Fibroblast of skin of left biceps (primary cell): ENCODE measurements at places on chromosomes 4 and X.

DNA sequence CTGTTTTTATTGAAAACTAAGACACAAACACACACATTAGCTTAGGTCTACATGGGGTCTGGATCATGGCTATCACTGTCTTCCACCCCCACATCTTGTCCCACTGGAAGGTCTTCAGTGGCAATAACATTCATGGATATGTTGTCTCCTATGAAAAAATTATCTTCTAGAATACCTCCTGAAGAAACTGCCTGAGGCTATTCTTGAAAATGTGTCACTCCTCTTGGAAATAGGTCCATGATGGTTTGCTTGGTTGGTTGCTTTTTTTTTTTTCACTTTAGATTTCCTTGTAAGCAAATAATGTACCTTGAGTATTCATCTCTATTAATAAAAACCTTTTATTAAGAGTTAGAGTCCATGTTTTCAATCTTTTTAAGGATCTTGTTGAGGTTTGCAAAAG lies 195.3 kb upstream of the PDE5A start:
- DNase-seq: no peak

GRCh38 chrX:56797574-56798338 lies 68.7 kb downstream of the NBDY start:
- no peak for DNase-seq

- no peak for DNase-seq
Measured at GRCh38 chr4:37976507-37976906, 16.3 kb downstream of the PTTG2 start.

DNA sequence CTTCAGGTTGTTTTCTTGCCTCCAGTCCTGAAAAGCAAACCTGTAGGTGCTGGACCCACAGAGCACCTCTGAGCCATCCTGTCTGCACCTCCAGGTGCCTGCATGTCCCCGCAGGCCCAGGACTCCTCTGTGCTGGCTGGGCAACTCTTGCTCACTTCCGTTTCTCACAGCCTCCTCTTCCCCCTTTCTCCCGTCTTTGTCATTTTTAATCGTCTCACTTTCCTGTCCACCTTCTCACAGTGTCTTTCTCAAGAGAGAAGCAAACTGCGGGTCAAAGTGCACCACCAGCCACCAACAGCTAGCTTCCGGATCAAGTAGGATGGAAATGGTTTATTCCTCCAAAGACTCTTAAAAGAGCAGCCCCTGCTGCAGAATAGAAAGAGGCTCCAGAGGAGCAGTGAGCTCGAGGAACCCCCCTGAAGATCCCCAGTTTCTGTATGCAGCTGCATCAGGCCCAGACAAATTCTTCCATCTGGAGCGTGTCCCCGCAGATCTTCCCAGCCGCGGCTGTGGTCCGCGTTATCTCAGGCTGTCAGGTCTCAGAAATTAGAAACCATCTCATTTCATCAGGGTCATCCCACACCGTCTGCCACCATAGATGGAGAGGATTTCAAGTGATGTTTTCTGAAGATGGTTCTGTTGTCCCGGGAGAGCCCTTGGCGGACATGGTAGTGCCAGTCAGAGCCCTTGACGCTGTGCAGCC lies 87.7 kb downstream of the FHDC1 start:
- DNase-seq: no peak

DNA sequence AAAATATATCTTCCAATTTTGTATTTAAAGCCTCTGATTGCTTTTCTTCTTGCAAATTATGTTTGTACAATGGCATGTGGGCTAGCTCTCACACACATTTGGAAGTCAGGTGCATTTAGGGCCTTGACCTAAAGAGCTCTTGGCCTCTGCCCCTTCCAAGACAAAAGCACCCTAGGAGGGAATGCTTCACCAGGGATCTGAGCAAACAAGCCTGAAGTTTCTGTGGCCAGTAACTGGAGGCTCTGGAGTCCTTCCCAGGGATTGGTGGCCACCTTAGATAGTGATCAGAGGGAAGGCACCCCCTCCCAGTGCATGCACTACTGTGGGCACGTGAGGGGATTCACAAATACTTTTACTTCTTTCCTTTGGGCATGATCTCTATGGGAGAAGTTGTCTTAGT lies 60.3 kb upstream of the DIPK2B start:
- no peak for DNase-seq

GRCh38 chrX:58025979-58026378 lies 115.7 kb upstream of the ZXDA start:
- DNase-seq: no peak

GRCh38 chrX:137051978-137052642 lies 18.3 kb upstream of the GPR101 start:
- no peak for DNase-seq

DNA sequence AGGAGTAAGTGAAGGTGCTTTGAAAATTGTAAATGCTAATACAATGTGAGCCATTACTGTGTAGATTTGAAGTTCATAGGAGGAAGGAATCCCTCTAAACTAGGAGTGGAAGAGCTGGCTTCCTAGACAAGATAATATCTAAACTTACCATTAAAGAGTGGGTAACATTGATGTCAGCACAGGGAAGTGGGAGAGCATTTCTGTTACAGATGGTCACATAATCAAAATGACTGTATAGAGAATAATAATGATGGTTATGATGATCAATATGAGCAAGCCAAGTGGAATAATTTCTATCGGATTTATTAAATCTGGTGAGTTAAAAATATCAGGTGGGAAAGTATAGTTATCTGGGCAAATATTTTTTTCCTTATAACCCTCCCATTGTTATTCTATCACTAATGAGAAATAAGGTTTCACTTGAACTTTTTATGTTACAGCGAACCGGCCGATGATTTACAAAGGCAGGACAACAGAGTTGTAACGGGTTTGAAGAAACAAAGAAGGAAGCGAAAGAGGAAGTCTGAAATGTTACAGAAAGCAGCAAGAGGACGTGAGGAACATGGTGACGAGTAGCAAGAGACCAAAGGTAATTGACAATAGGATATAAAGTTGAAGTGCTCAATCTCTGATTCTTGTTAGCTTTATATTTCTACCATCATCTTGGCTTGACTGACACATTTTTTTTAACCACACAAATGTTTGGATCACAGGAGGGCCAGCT lies 43.5 kb downstream of the FMR1NB start:
- no peak for DNase-seq

GRCh38 chrX:131359611-131360010 lies 70.5 kb upstream of the IGSF1 start:
- no peak for DNase-seq

DNA sequence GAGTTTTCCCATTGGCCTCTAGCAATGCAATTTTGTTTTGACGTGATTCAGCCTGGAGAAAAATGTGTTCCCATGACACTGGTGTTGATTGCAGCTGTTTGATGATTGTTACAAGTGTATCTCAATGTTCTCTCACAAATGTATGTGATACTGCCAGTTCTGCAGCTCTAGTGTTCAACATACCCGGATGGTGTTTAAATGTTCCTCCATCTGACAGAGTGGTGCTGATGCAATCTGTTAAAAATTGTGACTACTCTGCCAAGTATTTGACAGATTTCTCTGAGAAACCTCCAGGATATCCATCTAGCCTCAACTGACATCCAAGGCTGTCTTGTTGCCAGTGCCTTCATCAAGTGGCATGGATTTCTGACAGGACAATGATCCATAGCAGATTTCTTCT lies 657.2 kb upstream of the DIAPH2 start:
- no peak for DNase-seq

DNA sequence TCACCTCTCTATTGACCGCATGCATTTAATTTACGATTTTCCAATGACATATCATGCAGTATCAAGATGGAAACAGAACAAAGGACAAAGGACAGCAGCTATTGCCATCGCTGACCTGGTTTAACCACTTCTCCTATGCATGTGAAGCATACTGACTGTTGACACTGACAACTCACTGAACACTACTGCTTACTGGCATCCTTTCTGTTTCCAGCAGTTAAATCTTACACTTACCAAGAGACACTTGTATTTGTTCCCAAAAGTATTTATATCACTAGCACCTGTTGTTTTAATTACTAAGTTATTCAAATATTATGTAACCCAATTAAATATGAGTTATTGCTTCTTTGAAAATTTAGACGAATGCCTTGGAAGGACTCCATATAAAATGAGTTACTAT lies 176.7 kb downstream of the PDGFC start:
- DNase-seq: no peak

- no peak for DNase-seq
Measured at GRCh38 chr4:33850371-33850902, 2393.9 kb downstream of the ARAP2 start.

DNA sequence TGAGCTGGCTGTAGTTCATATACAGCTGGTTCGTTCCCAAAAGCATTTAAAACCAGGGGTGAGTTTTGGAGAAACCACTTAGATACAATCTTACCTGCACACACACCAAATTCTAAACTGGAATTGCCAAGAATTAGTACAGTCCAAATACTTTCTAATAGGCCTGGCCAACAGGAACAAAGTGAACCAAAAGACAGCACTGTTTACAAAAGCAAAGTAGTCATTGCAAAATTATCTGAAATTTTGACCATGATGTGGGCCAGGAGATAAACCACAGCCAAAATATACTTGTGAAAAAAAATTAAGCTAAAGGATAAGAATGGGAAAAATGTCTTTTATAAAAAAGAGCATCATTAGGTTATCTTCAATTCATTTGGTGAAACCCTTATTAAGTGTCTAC lies 37.9 kb upstream of the NAP1L5 start:
- no peak for DNase-seq

- DNase-seq: no peak
Measured at GRCh38 chrX:110420771-110421499, 62.3 kb downstream of the RTL9 start.

GRCh38 chrX:42119076-42119475 lies 195.7 kb upstream of the CASK start:
- no peak for DNase-seq

DNA sequence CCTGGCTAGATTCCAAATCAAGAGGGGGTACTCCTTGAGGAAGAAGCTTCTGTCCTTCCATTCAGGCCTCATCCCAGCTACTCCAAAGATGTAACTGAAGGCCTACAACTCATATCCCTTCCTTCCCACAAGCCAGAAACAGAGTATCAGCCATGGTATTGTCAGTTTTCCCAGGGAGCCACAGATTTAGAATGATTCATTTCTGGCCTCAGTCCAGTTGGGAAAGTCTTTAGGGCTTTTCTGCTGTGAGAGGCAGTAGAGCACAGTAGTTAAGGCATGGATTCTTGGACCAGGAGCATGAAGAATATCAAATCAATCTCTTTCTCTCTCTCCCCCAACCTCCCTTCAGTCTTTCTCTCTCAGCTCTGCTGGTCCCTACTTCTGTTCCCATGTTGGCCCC lies 505.0 kb downstream of the BCOR start:
- no peak for DNase-seq

DNA sequence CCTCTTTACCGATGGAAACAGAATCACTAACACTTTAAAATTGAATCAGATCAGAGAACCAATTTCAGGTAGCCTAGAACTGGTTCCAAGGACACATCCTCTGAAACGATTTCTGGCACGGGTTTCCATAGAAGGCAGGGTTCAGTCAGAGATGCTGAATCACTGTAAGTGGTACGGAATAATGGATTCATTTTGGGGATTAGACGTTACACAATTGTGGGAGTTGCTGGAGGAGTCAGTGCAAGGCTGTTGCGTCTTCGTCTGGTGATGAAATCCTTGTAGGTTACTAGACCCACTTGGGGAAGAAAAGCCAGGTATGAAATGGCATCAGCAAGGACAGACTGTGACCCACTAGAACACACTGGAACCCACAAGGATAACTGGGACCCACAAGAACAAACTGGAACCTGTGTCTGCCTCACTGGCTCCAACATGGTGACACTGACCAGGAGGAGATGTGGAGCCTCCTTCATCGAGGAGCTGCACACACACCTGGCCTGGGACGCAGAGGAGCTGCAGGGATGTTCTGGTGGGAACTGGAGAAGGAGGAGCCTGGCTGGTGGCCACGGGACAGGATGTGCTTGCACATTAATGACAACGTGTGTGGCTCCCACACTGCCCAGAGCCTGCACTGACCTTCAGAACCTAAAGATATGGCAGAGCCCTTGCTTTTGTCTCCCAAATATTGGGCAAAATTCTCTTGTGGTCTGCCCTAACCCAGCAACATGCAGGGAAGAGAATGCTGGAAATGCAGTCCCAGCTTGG lies 105.1 kb downstream of the TRAPPC11 start:
- DNase-seq: no peak

GRCh38 chr4:184891816-184892397 lies 66.1 kb upstream of the ACSL1 start:
- no peak for DNase-seq

- no peak for DNase-seq
Measured at GRCh38 chr4:139834226-139834662, 168.6 kb downstream of the MGST2 start.

DNA sequence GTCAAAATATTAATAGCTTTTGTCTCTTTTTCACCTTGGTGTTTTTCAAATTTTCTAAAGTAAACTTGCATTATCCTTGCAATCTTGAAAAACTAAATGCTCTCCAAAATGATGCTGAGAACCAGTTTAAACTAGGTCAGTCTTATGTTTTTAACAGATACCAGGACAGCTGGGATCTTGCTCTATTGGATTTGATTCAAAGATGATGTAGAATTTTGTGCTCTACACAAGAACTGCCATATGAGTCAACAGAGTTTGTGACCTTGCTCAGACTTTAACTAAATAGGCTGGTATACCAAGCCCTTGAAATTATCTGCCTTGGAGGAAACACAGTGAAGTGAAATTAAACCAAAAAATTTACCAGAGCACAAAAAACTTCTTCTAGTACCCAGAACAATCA lies 991.1 kb downstream of the STPG2 start:
- DNase-seq: no peak
